Right ventricle myocardium inferior (tissue), 1 donor: ENCODE measurements at places on chromosomes 1 and 21. TPM values are rescaled to one million over a fixed set of nuclear protein-coding genes. Genes with fewer than 3 reads are reported as not detected.

The MATN1 gene
- total RNA-seq: not detected

The ASTN1 gene
- 0.35 TPM for total RNA-seq

The CRNN gene
- not detected for total RNA-seq

The RAB3B gene
- total RNA-seq: not detected

The OR2T11 gene
- not detected for total RNA-seq

The TAL1 gene
- 3.5 TPM for total RNA-seq

The PPM1J gene
- total RNA-seq: 5.3 TPM

The NPPA gene
- 8.2 TPM for total RNA-seq

The CHIA gene
- total RNA-seq: not detected

DNA sequence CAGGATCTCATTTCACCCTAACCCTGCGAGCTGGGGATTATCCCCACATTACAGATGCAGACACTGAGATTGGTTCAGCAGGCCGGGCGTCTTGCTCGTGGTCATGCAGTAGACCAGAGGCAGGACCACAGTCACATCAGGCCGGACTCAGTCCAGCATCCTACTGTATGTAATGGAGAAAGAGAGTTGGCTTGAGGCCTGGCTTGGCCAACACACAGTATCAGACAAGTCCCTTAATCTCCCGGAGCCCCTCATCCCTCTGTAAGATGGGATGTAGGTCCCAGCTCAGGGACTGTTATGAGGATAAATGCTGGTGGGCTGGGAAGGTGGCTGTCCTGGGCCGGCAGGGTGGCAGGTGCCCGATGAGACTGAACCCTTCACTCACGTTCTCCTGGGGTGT is 66.1 kb upstream of the ACTL8 start:
- no peak for DNase-seq

- no peak for DNase-seq
These were observed 441.9 kb upstream of the ADAMTS5 start for GRCh38 chr21:27408826-27409225.

DNA sequence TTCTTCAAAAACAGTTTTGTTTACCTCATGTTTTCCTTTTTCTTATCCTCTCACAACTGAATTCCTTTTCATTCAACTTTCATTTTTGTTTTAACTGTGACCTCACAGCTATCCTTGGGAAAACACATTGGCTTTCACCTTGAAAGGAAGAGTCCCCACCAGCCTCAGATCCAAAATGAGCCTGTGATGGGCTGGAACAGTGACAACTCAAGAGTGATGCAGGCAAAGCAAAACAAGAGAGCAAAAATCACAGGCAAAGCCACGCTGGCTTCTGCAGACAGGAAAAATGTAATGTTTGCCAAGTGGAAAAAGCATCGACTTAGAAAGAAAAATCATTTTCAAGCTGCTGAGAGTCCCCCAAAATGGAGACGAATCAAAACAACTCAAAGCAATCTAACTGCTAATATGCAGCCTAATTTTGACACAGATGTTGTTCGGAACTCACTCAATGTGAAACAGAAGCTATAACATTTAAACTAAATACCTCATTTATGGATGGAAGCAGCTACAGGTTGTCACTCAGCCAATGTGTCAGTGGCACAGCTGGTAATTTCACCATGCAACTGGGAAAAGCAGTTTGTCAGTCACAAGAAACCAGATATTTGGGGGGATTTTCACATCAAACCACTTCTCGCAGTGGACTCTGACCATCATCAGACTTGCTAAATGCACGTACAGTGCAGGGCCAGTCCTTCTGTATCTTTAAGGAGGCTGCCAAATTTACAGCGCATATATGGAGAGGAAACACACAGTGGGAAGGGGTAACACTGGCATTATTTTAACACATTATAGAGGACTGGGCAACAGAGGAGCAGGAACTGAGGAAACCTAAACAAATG is 50.7 kb downstream of the ALG14 start:
- no peak for DNase-seq

DNA sequence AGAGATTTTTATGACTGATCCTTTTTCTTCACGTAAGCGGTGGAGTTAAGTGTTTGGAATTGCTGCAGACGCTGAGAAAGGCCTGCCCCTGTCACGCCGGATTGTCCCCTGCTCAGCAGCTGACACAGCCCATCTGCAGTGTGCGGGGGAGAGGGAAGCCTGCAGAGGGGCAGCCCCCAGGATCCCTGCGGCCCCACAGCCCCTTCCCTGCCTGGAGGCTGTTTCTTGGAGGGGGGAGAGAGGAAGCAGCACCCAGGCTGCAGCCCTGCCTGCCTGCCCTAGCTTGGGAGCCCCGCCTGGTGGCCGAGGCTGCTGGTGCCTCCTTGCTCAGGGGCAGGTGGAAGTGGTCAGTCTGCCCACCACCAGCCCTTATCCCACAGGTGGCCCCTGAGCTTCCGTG is 50.7 kb downstream of the PRDM16 start:
- no peak for DNase-seq

DNA sequence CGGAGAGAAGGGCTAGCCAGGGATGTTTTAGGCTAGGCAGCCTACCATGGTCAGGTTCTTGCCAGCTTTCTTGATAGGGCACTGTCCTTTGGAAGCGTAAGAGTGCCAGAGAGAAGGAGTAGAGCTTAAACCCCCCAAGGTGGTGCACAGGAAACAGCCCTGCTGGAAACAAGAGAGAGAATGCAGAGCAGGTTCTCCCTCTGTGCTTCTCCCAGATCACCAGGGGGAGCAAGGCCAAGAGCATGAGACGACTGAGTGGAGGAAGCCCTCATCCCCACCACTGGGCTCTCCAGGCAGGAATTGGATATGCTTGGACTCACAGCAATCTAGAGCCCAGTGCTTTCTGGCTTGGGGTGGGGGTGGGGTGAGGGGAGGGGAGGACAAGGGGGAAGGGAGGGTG is 49.8 kb downstream of the ATP2B4 start:
- DNase-seq: no peak

- no peak for DNase-seq
These were observed 52.2 kb downstream of the EPB41 start for GRCh38 chr1:28966617-28967016.

- no peak for DNase-seq
These were observed 15.8 kb upstream of the TRIM63 start for GRCh38 chr1:26083208-26083607.

DNA sequence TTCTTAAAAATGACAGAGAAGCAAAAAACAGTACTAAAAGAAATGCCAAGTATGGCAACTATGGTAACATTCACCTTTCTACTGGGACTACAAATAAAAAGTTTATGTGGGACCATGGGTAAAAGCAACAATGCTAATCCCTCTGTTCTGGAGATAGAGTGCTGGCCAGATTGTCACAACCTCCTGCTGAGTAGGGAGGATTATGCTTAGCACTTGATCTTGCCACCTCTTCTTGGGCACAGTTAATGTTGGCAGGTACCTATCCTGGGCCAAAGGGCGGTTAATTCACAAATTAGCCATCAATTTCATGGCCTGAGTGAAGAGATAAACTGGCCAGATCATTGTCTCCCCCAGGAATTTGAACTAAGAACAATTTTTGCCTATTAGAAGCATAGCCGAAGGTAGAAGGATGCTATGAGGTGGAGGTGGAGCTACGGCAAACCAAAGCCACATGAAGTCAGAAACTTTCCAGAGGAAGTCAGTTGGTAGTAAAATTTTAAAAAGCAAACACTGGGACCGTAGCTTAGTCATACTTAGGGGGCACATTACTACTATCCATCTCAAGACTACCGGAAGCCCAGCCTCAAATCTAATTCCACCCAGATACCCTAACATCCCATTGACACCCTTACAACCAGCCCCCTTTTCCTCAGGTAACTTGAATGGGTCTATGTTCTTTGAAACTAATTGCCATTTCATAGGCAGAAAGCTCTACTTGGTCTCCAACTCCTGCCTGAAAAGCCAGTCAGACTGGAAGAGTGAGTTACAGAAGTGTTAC is 2.7 kb downstream of the SCYL3 start:
- no peak for DNase-seq

- DNase-seq: no peak
These were observed 61.3 kb upstream of the BACH1 start for GRCh38 chr21:29237110-29238052.

DNA sequence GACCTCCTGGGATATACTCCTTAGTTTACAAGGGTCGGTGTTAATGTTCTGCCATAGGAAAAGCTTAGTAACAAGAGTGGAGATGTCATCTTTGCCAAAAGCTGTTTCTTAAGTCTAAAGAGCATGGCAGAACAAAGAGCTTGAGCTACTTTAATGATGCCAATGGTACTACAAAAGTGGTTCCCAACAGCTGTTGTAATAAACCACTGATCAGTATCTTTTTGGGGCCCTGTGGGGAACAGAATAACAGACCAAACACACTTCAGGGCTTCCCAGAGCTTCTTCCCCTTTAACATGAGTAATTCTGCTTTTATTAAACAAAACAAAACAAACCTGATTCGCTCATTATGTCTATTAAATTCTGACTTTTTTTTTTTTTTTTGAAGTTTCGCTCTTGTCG is 116.3 kb downstream of the NCAM2 start:
- no peak for DNase-seq

DNA sequence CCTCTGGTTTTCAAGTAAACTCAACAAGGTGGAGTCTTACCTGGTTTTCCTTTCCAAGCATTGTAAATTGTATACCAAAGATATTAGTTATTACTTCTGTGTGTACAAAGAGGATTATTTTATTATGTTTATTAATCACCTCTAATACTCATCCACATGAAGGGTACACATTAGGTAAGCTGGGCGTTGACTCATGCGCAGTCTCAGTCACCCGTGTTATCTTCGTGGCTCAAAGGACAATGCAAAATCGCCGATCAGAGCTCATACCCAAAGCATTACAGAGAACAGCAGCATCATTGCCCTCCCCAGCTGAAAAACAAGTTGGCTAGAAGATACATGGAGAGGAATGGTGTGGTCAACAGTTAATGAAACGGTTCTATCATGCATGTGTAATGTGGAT is 148.7 kb downstream of the NR5A2 start:
- DNase-seq: no peak

- DNase-seq: no peak
These were observed 2.0 kb downstream of the RCSD1 start for GRCh38 chr1:167631936-167632614.

DNA sequence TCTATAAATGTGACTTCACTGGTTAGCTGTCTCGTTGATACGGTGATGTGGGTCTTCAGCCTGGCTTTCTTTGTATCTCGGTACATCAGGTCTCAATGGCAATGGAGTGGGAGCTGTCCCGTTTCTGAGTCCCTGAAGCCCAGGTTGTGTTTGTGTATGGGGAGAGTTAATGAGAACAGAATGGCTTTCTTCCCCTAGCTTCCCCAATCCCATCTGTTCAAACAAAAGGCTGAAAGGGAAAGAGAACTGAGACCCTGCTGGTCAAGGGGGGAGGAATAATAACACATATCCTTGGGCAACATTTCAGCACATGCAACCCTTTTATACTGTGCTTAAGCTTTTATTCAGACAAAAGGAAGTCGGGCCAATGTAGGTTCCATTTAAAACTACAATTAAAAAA is 28.4 kb upstream of the CASQ2 start:
- DNase-seq: no peak

DNA sequence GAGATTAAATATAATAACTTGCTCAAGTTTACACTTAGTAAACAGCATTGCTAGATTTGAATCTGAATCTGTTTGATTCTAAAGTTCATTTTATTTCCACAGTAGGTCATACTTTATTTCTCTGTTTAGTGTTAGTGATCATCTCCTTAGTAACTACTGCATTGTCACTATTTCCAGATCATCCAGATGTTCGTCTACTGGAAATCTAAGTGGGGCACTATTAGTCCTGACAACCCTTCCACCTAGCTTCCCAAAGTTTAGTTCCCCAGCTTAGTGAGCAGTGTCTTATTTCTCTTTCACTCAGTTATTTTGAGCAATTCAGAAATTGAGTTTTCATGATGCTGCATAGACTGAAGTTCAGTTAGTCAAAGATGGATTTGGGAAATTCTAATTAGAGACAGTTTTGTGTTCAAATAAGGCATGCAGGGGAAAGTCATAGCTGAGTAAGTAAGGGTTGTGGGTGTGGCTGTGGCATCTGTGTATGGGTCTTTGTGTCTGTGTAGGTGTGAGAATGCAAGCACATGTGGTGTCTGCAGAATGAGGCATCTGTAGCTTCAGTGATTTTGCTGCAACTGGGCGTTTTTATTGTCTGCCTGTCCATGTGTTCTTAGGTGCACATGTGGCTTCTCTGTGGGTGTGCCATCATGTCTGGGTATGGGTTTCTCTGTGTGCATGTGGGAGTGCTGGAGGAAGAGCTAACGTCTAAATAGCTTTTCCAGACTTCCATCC is 107.3 kb downstream of the NTMT2 start:
- DNase-seq: no peak

GRCh38 chr1:211632808-211633523 is 42.5 kb downstream of the NEK2 start:
- peak; percentile 85 for DNase-seq

DNA sequence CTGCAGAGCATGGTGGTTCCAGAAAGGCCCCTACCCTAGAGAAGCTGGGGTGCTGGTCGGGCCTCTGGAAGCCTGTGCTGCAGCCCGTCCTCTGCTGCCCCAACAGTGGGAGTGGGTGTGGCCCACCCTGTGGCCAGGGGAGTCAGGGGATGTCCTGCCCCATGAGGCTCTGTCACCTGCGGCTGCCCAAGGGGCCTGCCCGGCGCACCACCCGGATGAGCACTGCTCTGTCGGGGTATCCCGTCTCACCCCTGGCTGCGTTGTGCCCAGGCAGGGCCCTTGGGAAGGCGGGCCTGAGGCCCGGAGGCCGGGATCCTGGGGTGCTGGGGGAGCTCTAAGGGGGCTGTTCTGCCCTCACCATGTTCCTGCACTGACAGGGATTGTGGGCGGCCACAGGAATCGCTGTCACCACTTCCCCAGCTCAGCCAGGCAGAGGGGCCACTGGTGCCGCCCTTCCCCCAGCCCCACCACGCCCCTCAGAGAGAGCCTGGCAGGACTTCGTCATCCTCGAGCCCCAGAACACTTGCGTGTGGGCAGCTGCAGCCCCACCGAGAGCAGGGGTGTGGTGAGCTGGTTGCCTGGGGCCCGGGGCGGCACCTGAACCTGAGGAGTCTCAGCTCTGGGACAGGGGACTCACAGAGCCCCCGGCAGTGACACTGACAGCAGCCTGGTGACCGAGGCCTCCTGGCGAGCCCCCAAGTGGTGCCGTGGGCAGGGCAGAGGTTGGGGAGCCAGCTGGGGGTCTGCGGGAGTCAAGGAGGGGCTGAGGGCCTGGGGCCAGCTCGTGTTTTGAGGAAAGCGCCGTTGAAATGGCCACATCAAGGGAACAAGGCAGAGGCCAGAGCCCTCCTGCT is 20.2 kb downstream of the PANK4 start:
- no peak for DNase-seq

GRCh38 chr1:1123581-1124507 is 8.0 kb upstream of the C1orf159 start:
- DNase-seq: peak; percentile 41
